GM23248 (cell line): ENCODE measurements at places on chromosomes 7 and 10. TPM values are rescaled to one million over a fixed set of nuclear protein-coding genes. Genes with fewer than 3 reads are reported as not detected.
A peak's percentile ranks its signal among the peaks of the same experiment; 100 is the strongest.

GRCh38 chr7:1409555-1409954 is 49.7 kb downstream of the MICALL2 start:
- peaks cover 49% of the 10 kb centered on the region for H3K27me3 ChIP-seq
- DNase-seq: no peak
- H3K4me3 ChIP-seq: no peak overlapping the region
- H3K27ac ChIP-seq: no peak overlapping the region

- H3K27me3 ChIP-seq: no peaks in the 10 kb centered on the region
- H3K36me3 ChIP-seq: no peaks in the 10 kb centered on the region
- H3K4me1 ChIP-seq: peaks cover 20% of the 10 kb centered on the region
These were observed 221.5 kb downstream of the SUGCT start for GRCh38 chr7:40356312-40356711.

GRCh38 chr7:76358481-76359110 is at the start of gene YWHAG:
YWHAG (minus strand) TSS chr7:76358991; CDS start chr7:76358808, 183 bp downstream.
- peak; percentile 98 for DNase-seq
- peaks cover 25% of the 10 kb centered on the region for H3K36me3 ChIP-seq
- H3K27ac ChIP-seq: peak within 1 kb of the TSS; percentile 97
- H3K4me3 ChIP-seq: peak within 1 kb of the TSS; percentile 99

GRCh38 chr10:80598084-80598798 is 60.5 kb downstream of the SH2D4B start:
- no peaks in the 10 kb centered on the region for H3K27me3 ChIP-seq
- no peaks in the 10 kb centered on the region for H3K4me1 ChIP-seq
- H3K4me3 ChIP-seq: no peak overlapping the region
- DNase-seq: no peak
- no peak overlapping the region for H3K27ac ChIP-seq
- H3K36me3 ChIP-seq: no peaks in the 10 kb centered on the region

The SPDYE1 gene
- not detected in 2 replicates for total RNA-seq

The CYP26C1 gene
- not detected in 2 replicates for total RNA-seq
